ENCODE measurements at places on chromosomes 7 and 10.

GRCh38 chr10:78849115-78849514 lies 219.7 kb upstream of the ZMIZ1 start:
- no peak for DNase-seq

GRCh38 chr10:55747244-55747643 lies 613.8 kb downstream of the ZWINT start:
- no peak for DNase-seq

DNA sequence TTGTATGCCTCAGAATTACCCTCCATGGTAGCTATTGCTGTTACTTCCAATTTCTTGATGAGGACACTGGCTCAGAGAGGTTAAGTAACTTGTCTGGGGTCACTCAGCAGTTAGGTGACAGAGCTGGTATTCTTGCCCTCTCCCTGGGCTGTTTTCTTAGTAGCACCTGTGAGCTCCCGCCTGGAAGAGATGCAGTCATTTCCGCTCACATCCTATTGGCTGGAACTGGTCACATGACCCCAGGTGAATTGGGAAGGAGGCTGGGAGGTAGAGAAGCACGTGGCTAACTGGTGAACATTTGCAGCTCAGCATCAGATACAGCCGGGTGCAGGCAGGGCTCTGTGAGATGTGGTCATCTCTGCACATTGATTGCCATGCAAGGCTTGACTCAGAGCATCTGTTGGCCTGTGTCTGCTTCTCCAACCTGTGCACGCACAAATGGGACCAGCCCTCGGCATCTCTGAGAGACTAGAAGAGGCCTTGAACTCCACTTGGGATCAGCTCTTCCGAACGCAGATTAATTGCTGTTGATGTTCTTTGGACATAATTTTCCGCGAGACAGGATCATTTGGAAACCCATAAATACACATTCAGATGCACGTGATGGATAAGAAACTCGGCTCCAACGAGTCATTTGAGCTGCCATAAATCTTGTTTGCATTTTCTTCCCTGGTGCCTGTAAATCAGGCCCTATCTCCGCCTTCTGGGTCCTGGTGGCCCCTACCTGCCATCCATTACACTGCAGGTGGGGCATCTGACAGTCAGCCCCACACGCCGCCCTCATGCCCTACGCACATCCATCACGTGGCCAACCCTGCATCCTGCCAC lies 42.8 kb downstream of the MYL10 start:
- no peak for DNase-seq

DNA sequence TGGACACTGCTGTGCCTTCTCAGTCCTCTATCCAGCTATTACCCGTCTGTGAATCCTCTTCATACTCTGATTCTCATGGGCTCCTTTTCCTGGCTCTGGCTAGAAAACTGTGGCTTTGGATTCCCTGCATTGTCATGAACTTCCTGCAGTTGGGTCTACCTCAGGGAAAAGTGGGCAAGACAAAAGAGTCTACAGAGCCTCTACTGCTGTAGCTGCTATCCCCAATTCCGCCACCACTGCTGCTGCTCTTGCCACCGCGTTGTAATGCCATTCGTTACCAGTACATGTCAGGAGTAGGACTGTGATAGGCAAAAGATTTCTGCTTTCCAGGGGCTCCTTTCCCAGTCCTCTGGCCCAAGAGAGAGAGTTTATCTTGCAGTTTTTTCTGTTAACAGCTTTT lies 23.9 kb upstream of the PPP1R17 start:
- DNase-seq: no peak

GRCh38 chr10:110700947-110701616 lies 56.9 kb downstream of the RBM20 start:
- DNase-seq: no peak

GRCh38 chr7:5383314-5384098 lies 40.1 kb downstream of the TNRC18 start:
- no peak for DNase-seq

- DNase-seq: no peak
Observed at GRCh38 chr7:50226145-50226544, 78.4 kb upstream of the IKZF1 start.

DNA sequence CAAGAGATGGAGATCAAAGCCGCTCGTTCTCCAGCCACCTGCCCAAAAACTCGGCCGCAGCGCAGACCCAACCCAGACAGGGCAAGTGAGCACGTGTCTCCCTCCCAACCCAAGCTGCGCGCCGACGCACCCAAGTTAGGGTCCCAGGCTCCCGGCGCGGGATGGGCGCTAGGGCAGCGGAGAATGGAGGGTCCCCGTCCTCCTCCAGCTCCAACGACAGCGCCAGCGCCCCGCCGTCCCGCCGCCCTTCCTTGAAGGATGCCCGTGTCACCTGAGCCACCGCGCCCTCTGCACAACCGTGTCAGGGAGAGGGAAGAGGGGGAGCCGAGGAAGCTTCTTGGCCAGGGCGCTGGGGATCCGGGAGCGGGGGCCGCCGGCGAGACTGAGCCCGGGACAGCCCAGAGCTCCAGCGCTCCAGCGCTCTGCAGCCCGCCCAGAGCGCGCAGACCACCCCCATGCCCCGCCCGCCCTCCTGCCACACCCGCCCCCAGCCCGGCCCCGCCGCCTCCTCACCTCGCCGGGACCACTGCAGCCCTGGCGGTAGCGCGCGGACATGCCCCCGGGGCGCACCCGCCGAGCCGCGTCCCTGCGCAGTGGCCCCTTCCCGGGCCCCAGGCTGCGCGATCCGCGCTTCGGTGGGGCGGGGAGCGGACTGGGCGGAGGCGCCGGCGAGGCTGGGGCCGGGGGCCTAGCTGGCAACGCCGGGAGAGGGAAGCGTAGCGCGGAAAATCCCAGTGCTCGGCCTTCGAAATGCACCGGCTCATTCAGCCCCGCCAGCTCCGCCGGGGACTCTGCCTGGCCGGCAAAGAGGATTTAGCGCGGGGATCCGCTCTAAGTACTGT lies at the start of gene SLC16A12:
Gene SLC16A12, minus strand, starts transcription at position 424 of the 842 bp plus-strand sequence. CDS start 73,016 bp downstream, outside the sequence.
- no peak for DNase-seq

- no peak for DNase-seq
Observed at GRCh38 chr7:69625238-69625637, 27.0 kb downstream of the AUTS2 start.

DNA sequence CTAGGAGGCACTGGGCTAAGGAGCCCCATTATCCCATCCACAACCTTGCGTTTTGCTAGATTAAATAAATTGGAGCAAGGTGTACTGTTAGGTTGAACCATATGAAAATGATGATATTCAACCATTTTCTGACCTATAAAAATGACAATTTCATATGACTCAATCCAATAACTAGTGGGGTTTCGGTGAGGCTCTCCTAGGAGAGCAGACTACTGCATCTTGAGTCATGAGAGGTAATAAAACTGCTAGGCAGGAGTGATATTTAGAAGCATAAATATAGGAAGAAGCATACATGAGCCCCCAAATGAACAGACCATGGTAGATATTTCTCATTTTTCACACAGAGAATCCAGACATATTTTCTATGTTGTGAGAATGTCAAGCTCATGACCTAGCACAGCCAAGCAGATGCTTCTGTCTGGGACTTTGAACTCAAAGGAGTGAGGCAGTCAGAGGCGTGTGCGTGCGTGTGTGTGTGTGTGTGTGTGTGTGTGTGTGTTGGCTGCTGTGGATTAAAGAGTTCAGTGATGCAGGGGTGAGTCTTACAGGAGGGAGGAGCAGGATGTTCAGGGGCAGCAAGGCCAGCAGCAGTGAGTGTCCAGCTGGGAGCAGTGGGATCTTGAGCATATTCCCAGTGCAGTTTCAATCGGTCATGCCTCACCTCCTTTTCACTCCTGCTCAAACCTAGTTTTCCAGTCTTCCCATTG lies 17.8 kb upstream of the WDR11 start:
- no peak for DNase-seq

GRCh38 chr7:74262639-74263398 lies 8.6 kb upstream of the RFC2 start:
- no peak for DNase-seq

- DNase-seq: no peak
Observed at GRCh38 chr10:132506711-132507408, 30.7 kb upstream of the INPP5A start.

DNA sequence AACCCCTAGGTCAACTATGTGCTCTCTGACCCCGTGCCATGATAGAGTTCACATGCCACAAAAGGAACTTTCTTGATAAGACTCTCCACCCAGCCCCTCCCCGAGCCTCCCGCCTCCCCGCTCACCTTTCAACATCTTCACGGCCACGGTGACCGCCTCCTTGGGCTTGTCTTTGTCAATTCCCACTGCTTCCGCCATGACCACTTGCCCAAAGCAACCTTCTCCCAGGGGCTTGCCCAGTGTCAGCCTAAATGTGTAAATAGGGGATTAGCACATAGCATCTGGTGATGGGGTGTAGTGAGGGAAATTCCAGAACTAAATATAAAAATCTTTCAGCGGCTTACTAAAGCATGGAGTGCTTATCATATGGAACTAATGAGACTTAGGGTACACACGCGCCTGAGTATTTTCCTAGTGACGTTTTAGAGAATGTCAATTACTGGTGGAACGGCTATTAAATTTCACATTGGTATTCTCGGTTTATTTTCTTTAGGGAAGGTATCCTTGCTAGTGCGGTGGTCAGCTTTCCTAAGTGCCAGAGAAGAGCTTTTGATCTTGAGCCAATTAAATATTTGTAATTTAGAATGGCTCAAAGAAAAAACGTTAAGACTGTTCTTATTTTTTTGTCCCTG lies 97.4 kb downstream of the FGFR2 start:
- no peak for DNase-seq

DNA sequence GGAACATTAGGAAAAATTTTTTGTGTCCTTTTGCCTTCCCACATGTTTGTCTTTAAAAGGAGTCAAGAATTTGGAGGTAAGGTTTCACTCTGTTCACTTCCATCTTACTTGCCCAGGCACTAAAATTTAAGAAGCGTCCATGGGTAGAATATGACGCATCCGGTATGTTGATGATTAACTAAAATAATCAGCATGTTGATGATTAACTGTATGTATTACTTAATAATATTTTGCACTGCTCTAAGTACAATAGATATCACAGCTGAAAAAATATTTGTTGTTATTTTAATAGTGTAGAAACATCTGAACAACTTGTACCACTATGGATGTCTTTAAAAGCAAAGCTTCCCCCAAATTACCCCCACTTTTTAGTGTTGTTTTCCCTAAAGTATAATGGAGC lies 11.5 kb downstream of the ANKRD22 start:
- no peak for DNase-seq

GRCh38 chr10:17820943-17821342 lies 11.8 kb downstream of the MRC1 start:
- DNase-seq: no peak

GRCh38 chr7:105849122-105849855 lies 27.1 kb downstream of the ATXN7L1 start:
- no peak for DNase-seq

- DNase-seq: no peak
Observed at GRCh38 chr10:96276831-96277230, 5.5 kb upstream of the BLNK start.

- DNase-seq: no peak
Observed at GRCh38 chr10:114647545-114648138, 10.4 kb downstream of the ABLIM1 start.

DNA sequence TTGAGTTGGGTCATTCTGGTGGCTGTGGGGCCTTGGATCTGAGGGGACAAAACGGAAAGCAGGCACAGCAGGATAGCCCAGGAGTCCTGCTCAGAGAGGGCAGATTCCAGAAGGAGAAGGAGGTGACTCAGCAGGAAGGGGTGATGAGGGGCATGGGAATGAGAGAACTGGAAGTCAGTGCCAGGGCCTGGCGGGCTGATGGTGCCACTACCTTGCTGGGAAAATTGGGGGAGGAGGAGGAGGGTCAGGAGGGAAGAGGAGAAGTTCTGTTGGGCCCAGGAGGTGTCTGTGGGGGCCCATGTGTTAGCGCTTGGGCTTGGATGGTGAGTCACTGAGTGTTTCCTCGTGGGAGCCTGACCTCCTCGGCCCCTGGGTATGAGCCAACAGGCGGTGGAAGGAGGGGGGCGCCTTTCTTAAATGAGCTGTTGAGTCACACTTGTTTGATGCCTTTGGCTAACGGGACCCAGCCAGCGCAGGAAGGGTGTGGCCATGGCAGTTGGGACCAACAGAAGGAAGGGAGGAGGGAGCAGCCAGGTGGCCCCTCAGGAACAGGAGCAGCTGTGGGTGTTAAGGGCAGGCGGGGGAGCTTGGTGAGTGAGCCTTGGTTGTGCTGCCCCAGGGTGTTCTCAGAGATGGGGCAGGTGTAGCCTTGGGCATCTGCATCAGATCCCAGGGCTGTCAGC lies 130.0 kb upstream of the BTBD16 start:
- no peak for DNase-seq

DNA sequence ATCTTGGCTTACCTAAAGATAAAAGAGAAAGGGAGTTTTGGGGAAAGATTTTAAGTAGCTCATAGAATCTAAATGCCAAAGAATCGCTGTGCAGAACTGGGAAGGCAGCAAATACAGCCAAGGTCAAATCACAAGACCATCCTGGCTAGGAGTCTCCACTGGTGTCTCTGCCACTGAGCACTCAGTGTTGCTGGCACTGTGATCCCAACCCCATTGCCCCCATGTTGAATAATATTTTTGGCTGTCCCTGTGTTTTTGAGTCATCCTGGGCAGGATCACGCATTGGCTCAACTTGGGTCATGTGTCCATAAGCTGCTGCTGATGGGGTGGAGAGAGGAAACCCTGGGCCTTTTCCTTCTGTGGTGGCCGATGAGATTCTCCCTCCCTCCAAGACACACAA lies 21.2 kb downstream of the TLX1 start:
- no peak for DNase-seq

- DNase-seq: no peak
Observed at GRCh38 chr7:93884541-93884940, 6.0 kb downstream of the TFPI2 start.

DNA sequence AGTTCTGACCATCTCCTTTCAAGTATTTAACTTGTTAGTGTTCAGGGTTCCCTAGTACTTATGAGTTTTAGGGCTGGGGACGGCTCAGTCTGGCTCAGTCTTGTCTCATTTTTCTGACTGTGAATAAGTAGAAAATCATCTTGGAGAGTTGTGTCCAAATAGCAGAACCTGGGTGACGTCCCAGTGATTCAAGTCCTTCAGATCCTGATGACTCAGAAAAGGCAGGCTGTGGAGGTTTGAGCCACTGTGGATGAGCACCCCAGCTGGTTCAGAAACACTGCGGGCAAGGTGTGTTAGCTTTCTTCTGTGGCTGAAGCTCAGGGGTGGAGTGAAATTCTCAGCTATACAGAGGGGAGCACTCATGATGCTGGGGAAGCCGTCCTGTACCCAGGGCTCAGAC lies 154.4 kb upstream of the NPY start:
- no peak for DNase-seq

GRCh38 chr10:86840498-86840897 lies 84.1 kb downstream of the BMPR1A start:
- no peak for DNase-seq

DNA sequence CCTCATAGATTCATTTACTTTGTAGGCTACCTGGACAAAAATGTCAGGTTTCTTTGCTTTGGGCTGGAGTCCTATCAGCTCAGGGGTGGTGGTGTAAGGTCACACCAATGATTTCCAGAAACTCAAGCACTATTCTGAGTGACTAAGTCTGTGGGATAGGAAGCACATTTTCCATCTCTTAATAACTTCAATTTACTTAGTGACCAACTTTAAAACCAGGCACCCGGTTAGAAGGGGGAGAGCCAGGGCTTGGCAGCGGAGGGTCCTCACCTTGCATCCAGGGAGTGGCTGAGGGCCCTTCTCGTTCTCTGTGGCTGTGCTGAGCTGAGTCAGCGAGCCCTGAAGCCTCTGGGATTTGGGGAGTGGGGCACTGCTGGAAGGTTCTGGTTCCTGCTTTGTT lies 6.7 kb downstream of the CHST3 start:
- DNase-seq: no peak
